ENCODE measurements at places on chromosomes 1 and 21.

DNA sequence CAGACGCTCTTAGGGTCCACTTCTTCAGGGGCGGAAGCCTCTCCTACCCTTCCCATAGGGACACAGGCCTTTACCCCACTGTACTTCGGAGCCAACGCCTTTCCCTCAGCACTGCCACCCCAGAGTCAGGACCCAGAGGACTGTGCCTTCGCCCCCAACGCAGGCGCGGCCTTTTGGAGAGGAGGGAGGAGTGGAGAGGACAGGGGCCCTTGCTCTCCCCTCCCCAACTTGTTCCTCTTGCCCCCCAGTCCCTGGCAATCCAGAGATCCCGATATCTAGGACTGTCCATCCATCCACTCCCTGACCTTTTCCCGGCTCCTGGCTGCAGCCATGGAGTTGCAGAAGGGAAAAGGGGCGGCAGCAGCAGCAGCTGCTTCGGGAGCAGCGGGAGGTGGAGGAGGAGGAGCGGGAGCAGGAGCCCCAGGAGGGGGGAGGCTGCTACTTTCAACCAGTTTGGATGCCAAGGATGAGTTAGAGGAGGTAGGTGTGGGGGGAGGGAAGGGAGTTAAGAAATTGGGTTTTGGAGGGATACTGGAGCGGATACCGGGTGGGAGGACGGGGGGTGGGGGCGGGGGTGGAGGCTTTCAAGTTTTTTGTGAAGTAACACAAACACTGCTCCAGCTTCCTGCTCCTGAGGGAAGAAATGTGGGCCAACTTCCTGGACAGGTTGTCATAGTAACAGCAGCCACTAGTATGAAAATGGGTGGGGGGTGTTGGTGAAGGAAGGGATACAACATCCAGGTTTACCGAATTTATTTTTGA lies 636 bp downstream of the INTS3 start:
- peak; percentile 19 for DNase-seq

- no peak for DNase-seq
These were observed 43.8 kb downstream of the RUNX3 start for GRCh38 chr1:24886241-24886640.

DNA sequence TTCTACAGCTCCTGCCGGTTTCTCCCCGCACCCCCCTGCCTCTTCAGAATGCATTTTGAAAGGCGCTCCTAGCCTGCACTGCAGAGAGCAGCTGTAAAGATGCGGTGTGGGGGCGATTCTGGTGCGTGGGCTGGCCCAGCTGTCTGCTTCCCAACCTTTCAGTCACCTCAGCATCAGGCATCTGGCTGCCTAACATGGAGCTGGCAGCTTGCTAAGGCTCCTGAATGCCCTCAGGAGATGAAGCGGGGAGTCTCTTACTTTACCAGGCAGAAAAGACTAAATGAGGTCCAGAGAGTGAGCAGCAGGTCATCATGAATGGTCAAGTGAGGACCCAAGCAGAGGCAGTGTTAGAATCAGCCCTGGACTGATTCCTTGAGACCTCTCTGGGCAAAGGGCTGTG lies 8.7 kb downstream of the IER5 start:
- DNase-seq, result peak; percentile 70

GRCh38 chr1:53410701-53411100 lies 48.5 kb upstream of the DMRTB1 start:
- DNase-seq, result peak; percentile 59

- no peak for DNase-seq
These were observed 3.8 kb upstream of the FAM20B start for GRCh38 chr1:179021873-179022272.

All from NCI-H1694 treated with DMSO at 0.1 percent for 48 hours (cell line).